Right atrium auricular region (tissue), 2 donors: ENCODE measurements at places on chromosomes 1 and 21. TPM values are rescaled to one million over a fixed set of nuclear protein-coding genes. Genes with fewer than 3 reads are reported as not detected.

The NBPF15 gene
- 8.9 TPM for total RNA-seq

The TRIM67 gene
- not detected for total RNA-seq

The ADCY10 gene
- total RNA-seq = not detected

The NBPF10 gene
- total RNA-seq = 0.89 TPM

The OR10Z1 gene
- total RNA-seq = not detected

The NLRP3 gene
- total RNA-seq = 1.0 TPM

The CACNA1S gene
- total RNA-seq = not detected

The RNF223 gene
- total RNA-seq = not detected

The CITED4 gene
- 18.8 TPM for total RNA-seq

The KCNC4 gene
- total RNA-seq = 4.2 TPM

The CYP4Z1 gene
- 0.35 TPM for total RNA-seq

The ADAMTS5 gene
- 10.9 TPM for total RNA-seq

The GUCA2A gene
- not detected for total RNA-seq

The INSRR gene
- total RNA-seq = not detected

The PRDM16 gene
- 0.22 TPM for total RNA-seq

The TTC22 gene
- total RNA-seq = 0.70 TPM

The FLG2 gene
- total RNA-seq = not detected

GRCh38 chr1:245605480-245606156, 450.8 kb downstream of the KIF26B start:
- DNase-seq = no peak

GRCh38 chr1:207217778-207218511, 103.5 kb upstream of the CD55 start:
- no peak for DNase-seq

- no peak for DNase-seq
Measured at GRCh38 chr1:78787544-78787943, 137.9 kb downstream of the IFI44 start.

DNA sequence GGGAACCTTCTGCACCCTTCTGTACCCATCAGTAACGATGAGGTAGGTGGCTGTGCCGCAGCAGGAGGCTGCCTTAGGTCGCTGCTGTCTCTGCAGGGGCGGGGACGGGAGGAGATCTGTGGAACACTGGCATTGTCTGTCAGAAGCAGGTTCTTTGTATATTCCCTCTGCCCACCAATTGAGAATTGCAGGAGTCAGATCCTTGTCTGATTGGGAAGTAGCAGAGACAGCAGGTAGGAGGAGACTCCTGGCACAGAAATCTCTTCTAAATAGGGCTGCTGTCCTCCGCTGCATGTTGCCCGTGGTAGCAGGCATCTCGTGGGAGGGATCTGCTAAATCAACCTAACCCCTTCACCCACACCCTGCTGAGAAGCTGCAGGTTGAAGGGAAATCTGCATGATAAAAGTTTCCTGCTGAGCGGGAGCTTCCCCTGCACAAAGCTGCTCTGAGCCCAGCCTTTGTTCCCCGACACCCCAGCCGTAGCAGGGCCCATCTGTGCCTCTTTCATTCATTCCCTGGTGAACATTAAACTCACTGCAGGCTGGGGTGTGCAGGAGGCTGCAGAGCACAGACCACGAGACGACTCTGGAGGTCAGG, 15.9 kb downstream of the SARS1 start:
- no peak for DNase-seq

- DNase-seq = peak; percentile 87
Measured at GRCh38 chr1:209651138-209651587, 1.1 kb downstream of the LAMB3 start.

GRCh38 chr1:111976332-111976731, 13.1 kb downstream of the KCND3 start:
- no peak for DNase-seq

DNA sequence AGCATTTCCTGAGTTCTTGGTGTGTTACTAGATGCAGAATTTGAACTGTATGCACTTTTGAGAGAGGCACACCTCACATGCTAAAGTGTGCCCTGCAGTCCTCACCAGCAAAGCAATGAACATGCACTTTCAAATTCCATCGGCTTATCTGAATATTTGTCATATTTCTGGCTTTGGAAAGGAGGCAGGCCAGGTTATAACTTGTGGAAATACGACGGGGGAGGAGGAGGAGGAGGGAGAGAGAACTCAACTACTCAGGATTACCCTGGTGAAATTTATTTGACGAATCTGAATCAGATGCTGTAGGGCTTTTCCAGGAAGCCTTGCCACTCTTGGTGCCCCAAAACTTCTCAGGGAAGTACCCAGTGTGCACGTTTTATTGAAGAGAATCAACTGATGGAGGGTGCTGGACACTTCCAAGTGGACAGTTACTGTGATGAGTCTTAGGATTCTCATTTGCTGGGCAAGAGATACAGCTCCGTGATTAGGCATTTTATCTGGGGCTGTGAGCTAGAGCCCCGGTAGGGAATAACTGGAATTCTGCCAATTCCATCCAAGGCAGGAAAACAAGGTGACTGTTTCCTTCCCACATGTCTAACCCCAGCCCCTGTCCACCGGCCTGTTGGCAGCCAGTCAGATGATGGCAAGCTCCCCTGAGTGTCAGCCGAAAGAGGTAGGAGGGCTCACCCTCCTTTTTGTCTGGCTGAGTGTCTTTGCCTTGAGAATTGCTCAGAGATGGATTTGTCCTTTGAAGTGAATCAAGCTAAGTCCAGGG, 3.8 kb downstream of the PDPN start:
- DNase-seq = no peak

DNA sequence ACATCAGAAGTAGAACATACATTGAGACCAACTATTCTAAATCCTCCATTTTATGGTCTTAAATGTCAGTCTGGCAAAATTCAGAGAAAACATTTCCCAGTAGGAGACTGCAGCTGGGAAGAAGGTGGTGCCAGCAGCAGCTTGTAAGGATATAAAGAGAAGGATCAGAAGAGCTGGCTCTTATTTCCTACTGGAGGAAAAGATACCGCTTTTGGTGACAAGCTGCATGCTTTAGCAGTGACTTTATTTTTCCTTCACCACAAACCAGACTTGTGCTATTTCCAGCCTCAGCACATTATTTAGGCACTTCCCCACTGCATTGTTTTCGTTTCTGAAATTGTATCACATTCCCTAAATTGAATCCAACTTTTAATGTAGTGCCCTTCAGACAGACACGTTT, 28.4 kb downstream of the RNF11 start:
- no peak for DNase-seq

GRCh38 chr1:39359028-39359570, 132.3 kb upstream of the BMP8A start:
- no peak for DNase-seq

DNA sequence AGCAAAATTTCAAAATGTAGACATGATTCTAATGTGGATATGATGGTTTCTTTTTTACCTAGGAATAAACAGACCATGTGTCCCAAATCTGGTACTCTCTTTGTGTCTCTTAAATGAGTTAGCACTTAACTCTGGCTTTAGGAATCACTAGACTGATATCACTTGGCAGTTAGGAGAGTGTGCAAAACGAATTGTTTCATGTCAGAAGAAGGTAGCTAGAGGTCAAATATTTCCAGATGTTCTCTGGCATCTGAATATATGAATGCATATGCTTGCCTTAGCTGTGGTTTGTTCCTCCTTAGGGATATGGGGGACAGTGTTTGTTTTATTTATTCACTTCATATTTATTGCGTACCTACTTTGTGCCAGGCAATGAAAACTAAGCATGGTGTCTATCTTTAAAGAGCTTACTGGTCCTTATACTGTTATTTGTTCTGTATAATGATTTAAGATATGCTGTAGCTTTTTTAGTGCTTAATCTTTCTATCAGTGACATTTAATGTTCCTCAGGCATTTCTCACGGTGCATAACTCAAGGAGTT, 65.2 kb downstream of the LRRC8C start:
- no peak for DNase-seq

DNA sequence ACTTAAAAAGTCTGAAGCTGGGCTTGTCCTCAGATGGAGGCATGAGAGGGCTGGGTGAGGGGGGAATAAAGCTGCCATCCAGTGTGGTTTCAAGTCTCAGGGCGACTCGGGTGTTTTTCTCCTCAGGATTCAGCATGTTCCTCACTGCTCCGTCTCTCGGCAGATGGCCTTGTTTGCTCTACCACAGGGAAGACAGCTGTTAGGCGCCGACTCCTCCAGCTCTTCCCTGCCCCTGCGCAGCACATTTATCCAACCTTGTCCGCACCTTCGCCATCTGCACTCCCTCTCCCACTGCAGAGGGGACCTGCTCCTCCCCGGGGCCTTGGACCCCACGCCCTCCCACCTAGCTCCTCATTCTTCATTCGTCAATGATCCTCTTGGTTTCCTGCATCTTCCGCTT, 16.6 kb upstream of the S100A11 start:
- no peak for DNase-seq

DNA sequence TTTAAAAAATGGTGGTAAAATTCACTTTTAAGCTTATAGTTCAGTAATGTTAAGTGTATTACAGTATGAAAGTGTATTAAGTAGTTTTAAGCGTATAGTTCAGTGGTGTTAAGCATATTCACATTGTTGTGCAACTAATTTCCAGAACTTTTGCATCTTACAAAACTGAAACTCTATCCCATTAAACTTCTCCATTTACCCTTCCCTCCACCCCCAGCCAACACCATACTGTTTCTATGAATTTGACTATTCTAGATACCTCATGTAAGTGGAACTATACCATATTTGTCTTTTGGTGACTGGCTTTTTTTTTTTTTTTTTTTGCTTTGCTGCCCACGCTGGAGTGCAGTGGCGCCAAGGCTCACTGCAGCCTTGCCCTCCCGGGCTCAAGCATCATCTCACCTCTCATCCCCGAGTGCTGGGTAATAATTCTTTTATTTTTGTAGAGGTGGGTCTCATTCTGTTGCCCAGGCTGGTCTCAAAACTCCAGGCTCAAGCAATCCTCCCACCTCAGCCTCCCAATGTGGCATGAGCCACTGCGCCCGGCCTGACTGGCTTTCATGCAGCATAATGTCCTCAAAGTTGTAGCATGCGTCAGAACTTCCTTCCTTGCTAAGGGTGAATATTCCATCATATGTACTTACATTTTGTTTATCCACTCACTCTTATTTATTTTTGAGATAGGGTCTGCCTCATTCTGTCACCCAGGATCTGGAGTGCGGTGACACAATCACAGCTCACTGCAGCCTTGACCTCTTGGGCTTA, 45.1 kb upstream of the BMP8B start:
- no peak for DNase-seq

GRCh38 chr1:225406976-225407725, 20.7 kb downstream of the LBR start:
- no peak for DNase-seq

DNA sequence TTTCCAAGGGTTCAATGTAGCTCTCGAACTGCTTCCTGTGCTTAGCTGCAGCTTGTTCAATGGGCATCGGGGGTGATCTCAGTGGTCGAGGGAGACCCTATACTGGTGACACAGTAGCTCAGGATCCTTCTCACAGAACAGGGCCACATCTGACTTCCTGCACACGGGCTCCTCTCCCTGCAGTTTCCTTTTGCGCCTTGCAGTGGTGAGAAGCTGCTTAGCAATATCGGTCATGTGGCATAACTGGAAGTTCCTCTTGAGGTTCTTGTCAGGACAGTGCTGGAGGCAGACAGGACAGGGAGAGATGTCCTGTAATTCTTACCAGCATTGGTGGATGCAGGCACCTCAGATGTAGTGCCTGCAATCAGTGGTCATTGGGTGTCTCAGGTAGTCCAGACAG, 140.5 kb upstream of the MAP1LC3C start:
- no peak for DNase-seq

DNA sequence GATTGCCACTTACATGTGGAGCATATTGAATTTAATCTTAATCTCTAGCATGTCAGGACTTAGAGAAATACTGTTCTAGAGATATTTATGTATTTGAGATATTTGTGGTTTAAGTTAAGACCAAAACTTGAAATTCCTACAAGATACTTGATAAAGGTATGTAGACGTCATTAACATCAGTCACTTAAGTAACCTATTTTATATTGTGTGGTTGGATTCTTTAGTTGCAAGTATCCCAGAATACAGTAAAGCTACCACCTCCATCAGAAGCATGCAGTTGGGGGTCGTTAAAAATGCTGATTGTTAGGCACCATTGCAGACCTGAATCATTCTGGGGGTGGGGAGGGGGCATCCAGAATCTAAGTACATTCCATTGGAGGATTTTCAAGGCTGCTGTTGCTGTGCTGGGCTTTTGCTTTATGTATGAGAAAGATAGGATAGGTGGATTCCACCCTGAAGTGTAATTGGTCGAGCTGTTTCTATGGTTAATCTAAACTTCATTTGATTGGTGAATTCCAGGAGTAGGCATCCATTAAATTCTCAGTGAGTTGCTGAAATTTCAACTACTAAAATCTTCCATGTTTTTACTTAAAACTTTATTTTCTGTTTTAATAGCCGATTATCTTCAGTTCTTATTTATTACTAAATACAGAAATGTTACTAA, 4.0 kb downstream of the H3-3A start:
- no peak for DNase-seq

- no peak for DNase-seq
Measured at GRCh38 chr1:83931658-83932253, 67.2 kb downstream of the TTLL7 start.

- DNase-seq = no peak
Measured at GRCh38 chr1:56798053-56798471, 21.1 kb downstream of the FYB2 start.

GRCh38 chr1:246039584-246039983, 467.5 kb downstream of the SMYD3 start:
- no peak for DNase-seq

- DNase-seq = peak; percentile 21
Measured at GRCh38 chr1:203085528-203086406, at the start of gene MYOG. MYOG (minus strand) TSS chr1:203086012; CDS start chr1:203085961, 51 bp downstream.

- DNase-seq = no peak
Measured at GRCh38 chr1:229440851-229441537, 7.1 kb upstream of the ACTA1 start.

DNA sequence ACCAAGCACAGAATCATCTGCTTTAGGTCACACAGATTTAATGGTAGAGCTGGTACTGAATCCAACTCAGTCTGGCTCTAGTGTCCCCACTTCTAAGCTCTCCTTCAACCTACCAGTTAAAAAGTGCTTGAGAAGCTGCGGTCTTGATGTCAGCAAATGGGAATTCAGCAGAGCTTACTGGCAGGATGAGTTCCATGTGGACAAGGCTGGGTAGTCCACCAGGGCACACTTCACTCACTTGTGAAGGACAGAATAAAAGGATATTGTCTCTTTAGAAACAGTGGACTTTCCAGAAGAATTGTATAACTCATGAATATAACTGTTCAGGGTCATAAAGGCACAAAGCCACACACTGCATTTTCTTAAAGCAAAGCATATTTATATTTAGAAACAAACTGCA, 35.1 kb upstream of the GUCA2B start:
- DNase-seq = no peak

DNA sequence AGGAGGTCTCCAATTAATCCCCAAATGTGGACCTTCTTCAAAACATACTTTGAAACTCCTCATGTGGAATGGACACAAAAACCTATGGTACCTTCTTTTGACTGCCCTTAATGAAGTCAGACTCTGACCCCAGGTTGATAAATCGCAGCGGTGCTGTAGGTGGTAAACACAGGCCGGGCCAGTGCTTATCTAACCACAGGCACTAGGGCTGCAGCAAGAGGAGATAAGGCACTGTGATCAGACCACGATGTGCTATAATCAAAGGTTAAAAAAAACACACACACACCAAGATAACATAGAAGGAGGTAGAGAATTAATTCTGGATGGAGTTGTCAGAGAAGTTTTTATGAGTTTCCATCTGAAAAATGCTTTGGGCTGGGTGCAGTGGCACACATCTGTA, 52.3 kb upstream of the SIPA1L2 start:
- no peak for DNase-seq
